ENCODE measurements at places on chromosomes 6 and 20. TPM values are rescaled to one million over a fixed set of nuclear protein-coding genes. Genes with fewer than 3 reads are reported as not detected.

The MAP1LC3A gene
- total RNA-seq, result 72.5 TPM

- DNase-seq, result no peak
Observed at GRCh38 chr6:28884423-28885131, 39.2 kb downstream of the TRIM27 start.

- DNase-seq, result no peak
Observed at GRCh38 chr6:145271577-145271976, 463.7 kb downstream of the EPM2A start.

DNA sequence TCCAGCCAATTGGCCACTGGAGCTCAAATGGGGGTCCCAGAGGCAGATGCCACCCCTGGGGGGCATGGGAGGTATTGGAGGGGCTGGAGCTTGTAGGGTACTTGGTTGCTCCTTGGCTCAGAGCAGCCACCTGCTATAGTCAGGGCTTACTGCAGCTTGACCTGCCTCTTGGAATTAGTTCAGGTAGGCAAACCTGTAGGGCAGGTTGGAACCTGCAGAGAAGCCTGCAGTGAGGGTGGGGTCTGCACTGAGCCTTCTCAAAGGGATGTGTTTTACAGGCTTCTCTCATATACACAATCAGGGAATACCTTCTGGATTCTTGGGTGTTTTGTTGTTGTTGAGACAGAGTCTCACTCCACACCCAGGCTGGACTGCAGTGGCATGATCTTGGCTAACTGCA is 94.2 kb upstream of the MYL9 start:
- no peak for DNase-seq

- no peak for DNase-seq
Observed at GRCh38 chr6:105817370-105817769, 268.8 kb upstream of the PRDM1 start.

GRCh38 chr20:17003170-17003870 is 223.5 kb upstream of the PCSK2 start:
- DNase-seq, result no peak
